Stimulated activated CD8-positive, alpha-beta memory T cell treated with anti-CD3 and anti-CD28 coated beads, Interleukin-4, amount 100 ng/mL, for 1 hour (primary cell): ENCODE measurements at places on chromosomes 12 and 14.

- DNase-seq, result no peak
Measured at GRCh38 chr12:31959701-31960391, 631 bp downstream of the RESF1 start.

DNA sequence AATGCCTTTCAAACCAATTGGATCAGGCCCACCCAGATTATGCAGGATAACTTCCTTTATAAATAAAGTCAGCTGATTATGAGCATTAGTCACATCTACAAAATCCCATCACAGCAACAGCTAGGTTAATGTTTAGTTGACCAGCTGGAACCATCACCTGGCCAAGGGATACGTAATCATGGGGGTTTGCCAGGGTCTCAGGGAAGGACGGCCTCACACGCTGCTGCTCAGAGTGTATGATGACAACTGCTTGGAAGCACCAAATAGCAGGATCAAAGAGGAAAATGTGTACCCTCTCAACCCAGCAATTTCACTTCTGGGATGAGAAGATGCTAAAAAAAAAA lies 162.6 kb downstream of the SLC15A4 start:
- no peak for DNase-seq

- no peak for DNase-seq
Measured at GRCh38 chr12:51082561-51083125, 753 bp downstream of the CSRNP2 start.

DNA sequence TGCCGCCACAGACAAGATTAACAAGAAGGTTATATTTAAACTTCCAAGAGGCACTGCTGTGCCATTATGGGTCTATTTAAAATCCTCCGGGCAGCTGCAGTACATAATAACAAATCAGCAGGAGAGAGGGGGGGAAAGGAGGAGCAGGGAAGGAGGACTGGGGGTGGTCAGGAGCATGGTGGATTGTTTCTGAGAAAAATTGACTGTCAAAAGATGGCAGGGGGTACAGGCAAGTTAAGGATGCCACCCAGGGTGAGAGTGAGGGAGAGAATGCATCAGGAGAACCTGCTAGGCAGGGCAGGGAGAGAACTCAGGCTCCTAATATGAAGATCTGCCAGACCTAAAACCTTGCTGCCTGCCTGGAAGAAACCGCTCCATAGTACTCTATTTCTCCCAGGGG lies 181.8 kb downstream of the GRIN2B start:
- no peak for DNase-seq

- DNase-seq, result no peak
Measured at GRCh38 chr12:130169256-130169655, 7.0 kb downstream of the FZD10 start.

- no peak for DNase-seq
Measured at GRCh38 chr12:10965476-10965875, 21.2 kb downstream of the TAS2R50 start.

- no peak for DNase-seq
Measured at GRCh38 chr14:60622917-60623257, 26.4 kb downstream of the SIX1 start.

DNA sequence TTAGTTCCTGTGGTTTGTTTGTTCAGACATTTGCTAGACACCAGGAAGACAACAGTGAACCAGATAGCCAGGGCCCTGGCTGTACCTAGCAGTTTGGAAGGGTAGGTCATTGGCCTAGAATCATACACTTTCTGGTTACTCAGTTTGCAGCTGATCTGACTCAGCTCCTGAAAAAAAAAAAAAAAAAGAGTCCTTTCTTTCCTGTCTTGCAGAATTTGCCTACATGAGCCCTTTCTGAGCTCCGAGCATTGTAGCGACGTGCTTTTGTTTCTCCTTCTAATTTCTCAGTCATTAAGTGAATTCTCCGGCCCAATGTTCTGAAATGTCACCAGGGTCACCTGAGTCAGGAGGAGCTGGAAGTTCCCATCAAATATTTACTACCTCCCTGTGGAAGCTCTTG lies 2.4 kb downstream of the CABP1 start:
- no peak for DNase-seq

DNA sequence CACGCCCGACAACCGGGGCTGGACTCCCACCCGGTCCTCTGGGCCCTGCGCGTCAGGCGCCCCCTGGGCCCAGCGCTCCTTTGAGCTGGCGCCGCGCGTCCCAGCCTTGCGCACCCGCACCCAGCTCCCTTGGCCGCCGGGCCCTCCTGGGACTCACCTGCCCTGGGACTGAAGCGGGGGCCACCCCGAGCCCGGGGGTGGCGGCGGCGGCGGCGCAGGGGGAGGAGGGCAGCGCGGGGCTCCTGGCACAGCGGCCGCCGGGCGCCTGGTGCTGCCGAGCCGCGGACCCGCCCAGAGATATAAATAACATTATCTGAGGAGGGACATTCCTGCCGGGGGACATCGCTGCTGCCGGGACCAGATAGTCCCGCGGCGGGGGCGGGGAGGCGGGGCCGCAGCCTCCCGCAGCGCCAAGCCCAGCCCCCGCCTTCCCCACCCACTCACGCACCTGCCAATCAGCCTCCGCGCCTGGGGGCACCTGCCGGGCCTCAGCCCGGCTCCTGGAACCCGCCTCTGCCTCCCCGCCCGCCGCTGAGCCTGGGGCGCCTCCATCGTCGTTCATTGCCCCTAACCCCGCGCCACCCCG lies at the start of gene SPTB:
SPTB (minus strand) TSS at position 273 of the 586 bp plus-strand sequence. CDS start 56,813 bp downstream, outside the sequence.
- DNase-seq, result peak; percentile 17

- DNase-seq, result no peak
Measured at GRCh38 chr12:120960657-120961056, 17.7 kb upstream of the HNF1A start.
